ENCODE measurements at places on chromosomes 16 and 17.

DNA sequence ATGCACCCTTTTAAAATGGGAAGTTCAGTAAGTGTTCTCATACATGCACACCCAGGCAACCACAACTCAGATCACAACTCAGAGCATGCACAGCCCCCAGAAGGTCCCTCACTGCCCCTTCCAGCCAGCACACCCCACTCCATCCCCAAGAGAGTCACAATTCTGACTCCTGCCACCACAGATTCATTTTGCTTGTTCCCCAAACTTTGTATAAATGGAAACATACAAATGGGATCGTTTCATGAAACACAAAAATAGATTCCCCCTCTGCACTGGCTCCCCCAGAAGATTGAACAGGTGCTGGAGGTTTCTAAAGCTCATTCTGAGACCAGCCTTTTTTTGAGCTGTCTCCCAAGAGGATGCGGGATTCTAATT lies 3.3 kb upstream of the TNFRSF13B start:
- DNase-seq: no peak

DNA sequence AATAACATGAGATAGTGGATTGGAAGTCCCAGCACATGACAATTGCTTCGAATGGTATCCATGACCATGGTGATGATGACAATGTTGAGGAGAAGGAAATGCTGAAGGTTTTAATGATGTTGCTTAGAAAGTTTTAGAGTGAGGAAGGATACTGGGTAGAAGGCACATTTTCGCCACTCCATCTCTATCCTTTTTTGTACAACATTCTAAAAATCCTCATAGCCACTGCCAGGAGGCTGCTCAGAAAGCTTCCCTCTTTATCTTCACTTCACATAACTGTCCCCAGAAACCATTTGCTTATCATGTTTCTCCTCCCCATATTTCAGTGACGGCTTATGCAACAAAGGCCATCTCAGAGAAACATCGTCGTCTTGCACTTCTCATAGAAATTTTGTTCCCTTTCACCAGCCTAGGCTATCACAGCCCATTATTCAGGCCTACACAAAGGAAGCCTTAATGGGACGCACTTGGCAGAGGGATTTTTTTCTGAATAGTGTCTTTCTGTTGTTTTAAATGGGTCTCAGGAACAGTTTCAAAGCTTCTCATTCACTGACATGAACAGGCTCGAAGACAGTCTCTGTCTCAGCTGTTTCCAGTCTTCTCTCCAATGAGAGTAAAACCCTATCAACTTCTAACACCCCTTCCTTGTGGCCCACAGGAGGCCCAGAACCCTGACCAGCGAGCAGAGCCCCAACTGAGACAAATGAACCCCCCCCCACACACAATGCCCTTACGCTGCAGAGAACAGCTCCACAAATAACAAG lies 506.7 kb downstream of the HAPSTR1 start:
- no peak for DNase-seq

DNA sequence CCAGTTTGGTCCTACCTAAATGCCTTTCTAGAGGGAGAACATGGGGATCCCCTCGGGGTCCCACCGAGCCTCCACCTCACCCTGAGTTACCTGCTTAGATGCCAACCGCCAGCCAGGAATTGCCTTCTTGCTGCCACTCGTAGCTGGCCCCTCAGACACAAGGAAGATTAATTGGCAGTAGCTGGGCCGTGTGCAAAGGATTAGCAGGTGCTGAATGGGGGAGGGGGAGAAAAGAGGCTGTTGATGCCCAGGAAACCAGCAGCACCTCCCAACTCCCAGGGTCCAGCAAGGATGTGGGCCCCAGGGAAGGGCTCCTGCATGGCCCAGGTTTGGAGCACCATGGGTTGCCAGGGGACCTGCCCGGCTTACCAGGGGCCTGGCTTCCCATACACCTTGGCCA lies at the start of gene CNGB1:
CNGB1 (minus strand) TSS at position 159 of the 400 bp plus-strand sequence. CDS start 3,842 bp downstream, outside the sequence.
- DNase-seq: no peak

DNA sequence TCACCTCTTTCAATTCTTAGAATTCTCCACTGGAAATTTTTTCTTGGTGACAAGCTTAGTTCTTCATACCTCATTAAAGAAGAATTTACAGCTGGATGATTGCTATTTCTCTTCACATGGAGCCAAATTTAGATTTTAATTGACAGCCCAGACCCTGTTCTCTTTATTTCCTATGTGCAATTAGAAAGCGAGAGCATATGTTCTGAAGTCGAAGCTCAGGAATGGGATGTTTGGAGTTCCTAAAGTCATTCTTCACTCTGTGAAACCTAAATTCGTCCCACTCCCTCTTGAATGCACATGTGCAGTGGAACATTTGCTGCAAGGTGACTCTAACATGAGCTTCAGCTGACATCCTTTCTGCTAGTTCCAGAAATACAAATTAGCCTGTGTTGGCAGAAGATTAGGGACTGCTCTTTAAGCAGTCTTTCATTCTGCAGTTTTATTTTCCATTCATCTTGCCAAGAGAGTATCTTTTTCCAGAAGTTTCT lies 129.3 kb upstream of the KCNJ16 start:
- DNase-seq: no peak

DNA sequence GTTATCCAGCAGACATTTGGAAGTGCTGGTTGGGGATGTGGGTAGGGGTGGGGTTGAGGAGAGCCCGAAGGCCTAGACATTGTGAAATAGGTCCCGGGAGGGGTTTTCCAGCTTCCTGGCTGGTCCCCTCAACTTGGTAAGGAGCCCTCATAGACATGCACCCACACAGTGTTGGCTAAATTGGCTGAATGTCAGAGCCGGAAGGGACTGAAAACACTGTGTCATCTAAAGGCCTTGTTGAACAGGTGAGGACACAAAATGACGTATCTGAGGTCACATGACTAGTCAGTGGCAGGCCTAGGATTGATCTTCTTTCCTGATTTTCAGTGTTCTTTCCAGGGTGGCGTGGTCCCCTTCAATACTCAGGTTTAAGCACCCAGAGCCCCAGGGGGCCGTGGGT lies 27.6 kb downstream of the ITGB3 start:
- no peak for DNase-seq

GRCh38 chr17:44360144-44360533 lies 3.5 kb downstream of the FAM171A2 start:
- DNase-seq: no peak

DNA sequence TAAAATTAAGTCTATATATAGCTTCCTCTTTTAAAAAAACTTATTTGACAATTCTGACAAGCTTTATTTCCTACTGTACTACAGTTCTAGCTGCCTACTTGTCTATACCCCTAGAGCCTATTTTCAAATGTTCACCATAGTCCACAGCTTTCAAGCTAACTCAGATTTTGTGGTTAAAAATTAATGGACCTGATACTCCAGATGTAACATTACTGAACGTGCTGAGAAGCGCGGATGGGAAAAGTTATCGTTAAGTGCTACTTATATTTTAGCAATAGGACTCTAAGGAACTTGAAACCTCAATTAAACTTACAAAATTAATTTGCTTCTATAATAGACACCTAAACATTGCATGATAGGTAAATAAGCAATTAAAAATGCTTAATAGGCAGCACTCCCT lies 31.2 kb downstream of the GNA13 start:
- DNase-seq: no peak

DNA sequence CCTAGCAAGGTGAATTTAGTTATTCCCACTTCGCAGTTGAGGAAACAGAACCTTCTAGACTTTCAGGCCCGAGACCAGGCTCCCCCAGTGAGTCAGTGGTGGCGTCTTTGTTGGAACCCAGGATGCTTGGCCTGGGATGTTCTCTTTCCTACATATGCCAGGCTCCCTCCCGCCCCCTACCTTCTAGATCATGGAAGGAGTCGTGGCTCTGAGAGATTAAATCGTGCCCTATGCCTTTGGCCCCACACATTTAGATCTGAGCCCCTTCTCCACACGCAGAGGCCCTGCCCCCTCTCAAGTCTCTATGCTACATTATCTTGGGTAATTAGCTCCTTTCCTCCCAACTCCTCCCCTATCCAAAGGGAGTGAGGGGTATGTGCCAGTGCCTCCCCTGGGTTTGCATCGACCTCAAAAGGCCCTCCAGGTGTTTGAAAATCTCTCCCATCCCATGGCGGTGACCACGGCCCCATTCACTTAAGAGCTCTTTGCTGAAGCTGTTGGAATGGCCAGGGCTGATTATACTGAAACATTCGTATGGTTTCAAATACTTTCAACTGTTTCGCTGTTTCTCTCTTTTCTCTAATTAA lies 3.0 kb downstream of the NGFR start:
- DNase-seq: no peak

- DNase-seq: no peak
Measured at GRCh38 chr17:67044940-67045339, 586 bp downstream of the CACNG1 start.

- no peak for DNase-seq
Measured at GRCh38 chr17:34800661-34801060, 160.6 kb downstream of the CCT6B start.

- DNase-seq: no peak
Measured at GRCh38 chr16:813204-813915, 12.8 kb upstream of the GNG13 start.

- no peak for DNase-seq
Measured at GRCh38 chr16:27430512-27430911, 28.5 kb downstream of the IL21R start.

- peak; percentile 44 for DNase-seq
Measured at GRCh38 chr17:39800540-39800939, 62.8 kb downstream of the GRB7 start.

DNA sequence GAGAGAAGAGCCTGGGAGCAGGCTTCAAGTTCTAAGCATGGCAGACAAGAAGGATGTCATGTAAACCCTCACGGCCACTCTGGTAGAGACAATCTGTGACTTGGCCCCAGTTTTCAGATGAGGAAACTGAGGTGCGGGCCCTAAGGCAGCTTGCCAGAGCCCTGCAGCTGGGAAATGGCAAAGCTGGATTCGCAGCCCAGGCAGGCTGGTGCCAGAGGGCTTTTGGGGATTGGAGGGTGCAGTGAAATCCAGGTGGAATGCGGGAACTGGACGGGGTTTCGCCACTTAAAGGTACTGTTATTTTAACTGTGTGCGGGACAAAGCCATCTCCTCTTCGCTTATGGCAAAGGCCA lies 477 bp upstream of the OSGIN1 start:
- DNase-seq: no peak

DNA sequence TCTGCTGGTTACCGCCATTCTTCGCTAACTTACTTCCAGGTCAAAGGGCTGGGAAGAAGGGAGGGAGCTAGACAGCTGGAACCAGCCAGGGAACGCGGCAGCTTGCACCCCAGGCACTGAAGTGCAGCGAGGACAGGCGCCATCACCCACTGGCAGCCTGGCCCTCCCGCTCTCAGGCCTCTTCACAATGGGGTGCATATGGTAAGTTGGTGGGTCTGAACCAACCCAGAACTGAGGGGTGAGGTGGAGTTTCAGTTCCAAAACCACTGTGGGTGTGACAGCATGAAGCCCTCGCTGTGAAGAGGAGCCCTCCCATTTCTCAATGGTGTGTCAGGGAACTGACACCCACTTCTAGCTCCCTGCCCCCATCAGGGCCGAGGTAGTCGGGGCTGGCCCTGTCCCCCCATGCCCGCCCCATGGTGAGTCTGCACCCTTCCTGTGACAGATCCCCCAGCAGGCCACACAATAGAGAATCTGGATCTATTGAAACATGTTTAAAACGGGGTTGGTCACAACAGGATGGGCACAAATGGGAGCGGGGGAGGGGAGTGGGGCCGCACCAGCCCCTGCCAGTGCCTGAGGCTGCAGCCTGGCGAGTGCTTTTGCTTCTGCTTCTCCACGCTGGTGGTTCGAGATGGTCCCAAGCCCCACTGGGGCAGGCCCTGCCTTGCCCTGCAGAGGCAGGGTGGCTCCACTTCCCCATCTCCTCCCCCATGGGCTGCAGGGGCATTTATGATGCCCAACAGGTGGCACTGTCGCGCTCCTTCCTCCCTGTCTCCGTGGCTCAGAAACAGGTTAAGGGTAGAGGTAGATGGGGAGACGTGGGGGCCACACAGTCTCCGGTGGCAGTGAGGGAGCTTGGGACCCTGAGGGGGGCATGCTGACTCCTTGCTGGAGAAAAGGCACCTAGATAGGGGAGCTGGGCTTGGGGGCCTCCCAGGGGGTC lies 2.3 kb downstream of the LIMD2 start:
- DNase-seq: peak; percentile 59

DNA sequence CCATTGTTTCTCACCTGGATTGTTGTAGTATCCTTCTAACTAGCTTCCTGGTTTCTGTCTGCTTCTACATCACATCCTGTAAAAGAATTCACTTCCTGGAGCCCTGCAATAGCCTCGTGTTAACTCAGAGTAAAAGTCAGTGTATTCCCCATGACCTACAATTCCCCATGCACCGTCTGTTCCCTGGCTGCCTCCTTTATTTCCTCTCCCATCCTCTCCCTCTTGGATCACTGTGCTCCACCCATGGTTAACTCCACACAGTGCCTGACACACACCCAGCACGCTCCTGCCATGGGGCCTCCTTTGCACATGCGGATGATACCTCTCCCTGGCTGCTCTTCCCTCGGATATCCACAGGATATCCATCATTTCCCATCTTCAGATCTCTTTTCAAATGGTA lies 301.4 kb upstream of the IRX3 start:
- DNase-seq: no peak

GRCh38 chr17:79619196-79619595 lies 8.3 kb upstream of the RBFOX3 start:
- DNase-seq: no peak

All from stimulated activated CD8-positive, alpha-beta memory T cell treated with anti-CD3 and anti-CD28 coated beads, Interleukin-15, amount 100 ng/mL, for 4 hours (primary cell).